ENCODE measurements at places on chromosomes 11 and 22. TPM values are rescaled to one million over a fixed set of nuclear protein-coding genes. Genes with fewer than 3 reads are reported as not detected.

GRCh38 chr11:90192869-90193582, 29.8 kb downstream of the CHORDC1 start:
- DNase-seq = no peak

The LSP1 gene
- 590 TPM for total RNA-seq

GRCh38 chr11:125201525-125202141, 37.1 kb downstream of the PKNOX2 start:
- no peak for DNase-seq

The YPEL1 gene
- total RNA-seq = 17.3 TPM
